Aortic smooth muscle cell (primary cell): ENCODE measurements at places on chromosomes 11 and 22. TPM values are rescaled to one million over a fixed set of nuclear protein-coding genes. Genes with fewer than 3 reads are reported as not detected.

OSM gene
- total RNA-seq, result not detected in 2 replicates

TM7SF2 gene
- total RNA-seq, result 8.9 and 9.0 TPM in 2 replicates

IGSF22 gene
- total RNA-seq, result 0.26 TPM in 1 of 2 replicates, not detected in the other

JAML gene
- total RNA-seq, result not detected in 2 replicates

TSSK2 gene
- total RNA-seq, result not detected in 2 replicates

OR10W1 gene
- not detected in 2 replicates for total RNA-seq

TEX54 gene
- total RNA-seq, result not detected in 2 replicates

TYR gene
- not detected in 2 replicates for total RNA-seq

GSTT2B gene
- total RNA-seq, result 0.79 and 1.2 TPM in 2 replicates

OR2AT4 gene
- not detected in 2 replicates for total RNA-seq

TESMIN gene
- total RNA-seq, result 0.13 and 0.75 TPM in 2 replicates

DBX1 gene
- total RNA-seq, result not detected in 2 replicates
